ENCODE measurements at places on chromosomes 1 and 21. TPM values are rescaled to one million over a fixed set of nuclear protein-coding genes. Genes with fewer than 3 reads are reported as not detected.

CD160 gene
- not detected for total RNA-seq

BNIPL gene
- not detected for total RNA-seq

TIAM1 gene
- 20.1 TPM for total RNA-seq

ADSS2 gene
- 22.5 TPM for total RNA-seq

KCNAB2 gene
- total RNA-seq, result 3.8 TPM

ZBTB18 gene
- total RNA-seq, result 4.7 TPM

FAM72B gene
- total RNA-seq, result 0.12 TPM

MYOM3 gene
- total RNA-seq, result not detected

OR2T11 gene
- not detected for total RNA-seq

NUF2 gene
- 0.64 TPM for total RNA-seq

NEGR1 gene
- 5.6 TPM for total RNA-seq

OR2W3 gene
- not detected for total RNA-seq

SLC6A17 gene
- total RNA-seq, result 0.15 TPM

LCE2B gene
- not detected for total RNA-seq

RNU1-3 gene
- total RNA-seq, result under 0.01 TPM

PLA2G2C gene
- total RNA-seq, result not detected

APCS gene
- total RNA-seq, result not detected

C1QTNF12 gene
- total RNA-seq, result 0.93 TPM

GPR37L1 gene
- not detected for total RNA-seq

RSPO1 gene
- 0.06 TPM for total RNA-seq

GFI1 gene
- 0.10 TPM for total RNA-seq

ATP1A4 gene
- total RNA-seq, result not detected

DMBX1 gene
- total RNA-seq, result not detected

SERPINC1 gene
- not detected for total RNA-seq

FCRL6 gene
- not detected for total RNA-seq

CHD1L gene
- 14.7 TPM for total RNA-seq

BSND gene
- not detected for total RNA-seq

PDC gene
- 0.31 TPM for total RNA-seq

RHBDL2 gene
- total RNA-seq, result not detected

OR6F1 gene
- total RNA-seq, result not detected

TEKT2 gene
- not detected for total RNA-seq

CDC42BPA gene
- total RNA-seq, result 18.0 TPM

WNT3A gene
- not detected for total RNA-seq

RHD gene
- not detected for total RNA-seq

IFI44L gene
- total RNA-seq, result 21.1 TPM

INAVA gene
- not detected for total RNA-seq

OR2L5 gene
- not detected for total RNA-seq

CD1B gene
- not detected for total RNA-seq

CTSS gene
- total RNA-seq, result 2.8 TPM

PKP1 gene
- total RNA-seq, result 0.19 TPM

SHE gene
- total RNA-seq, result 0.83 TPM

S100A2 gene
- 1.9 TPM for total RNA-seq

SEMA4A gene
- not detected for total RNA-seq

XCL2 gene
- total RNA-seq, result not detected

FAM177B gene
- not detected for total RNA-seq

TMEM81 gene
- 0.50 TPM for total RNA-seq

PDE4B gene
- total RNA-seq, result 3.9 TPM

VPS45 gene
- 20.2 TPM for total RNA-seq

KRTAP19-3 gene
- not detected for total RNA-seq

TRIM63 gene
- total RNA-seq, result not detected

TSPEAR gene
- total RNA-seq, result not detected

SCCPDH gene
- total RNA-seq, result 17.0 TPM

ALPL gene
- 104 TPM for total RNA-seq

E2F2 gene
- total RNA-seq, result 0.15 TPM

GUCA2B gene
- total RNA-seq, result not detected

FMO1 gene
- 2.2 TPM for total RNA-seq

RNU1-1 gene
- total RNA-seq, result under 0.01 TPM

ADCY10 gene
- 0.06 TPM for total RNA-seq

All from cardiac ventricle fibroblast (primary cell).